ENCODE measurements at places on chromosomes 12 and 14.

- no peak for DNase-seq
Observed at GRCh38 chr14:23033801-23034497, 751 bp downstream of the PSMB5 start.

GRCh38 chr12:85301051-85301450, 21.0 kb downstream of the ALX1 start:
- DNase-seq = no peak

- no peak for DNase-seq
Observed at GRCh38 chr12:22307811-22308210, 26.7 kb downstream of the ST8SIA1 start.

DNA sequence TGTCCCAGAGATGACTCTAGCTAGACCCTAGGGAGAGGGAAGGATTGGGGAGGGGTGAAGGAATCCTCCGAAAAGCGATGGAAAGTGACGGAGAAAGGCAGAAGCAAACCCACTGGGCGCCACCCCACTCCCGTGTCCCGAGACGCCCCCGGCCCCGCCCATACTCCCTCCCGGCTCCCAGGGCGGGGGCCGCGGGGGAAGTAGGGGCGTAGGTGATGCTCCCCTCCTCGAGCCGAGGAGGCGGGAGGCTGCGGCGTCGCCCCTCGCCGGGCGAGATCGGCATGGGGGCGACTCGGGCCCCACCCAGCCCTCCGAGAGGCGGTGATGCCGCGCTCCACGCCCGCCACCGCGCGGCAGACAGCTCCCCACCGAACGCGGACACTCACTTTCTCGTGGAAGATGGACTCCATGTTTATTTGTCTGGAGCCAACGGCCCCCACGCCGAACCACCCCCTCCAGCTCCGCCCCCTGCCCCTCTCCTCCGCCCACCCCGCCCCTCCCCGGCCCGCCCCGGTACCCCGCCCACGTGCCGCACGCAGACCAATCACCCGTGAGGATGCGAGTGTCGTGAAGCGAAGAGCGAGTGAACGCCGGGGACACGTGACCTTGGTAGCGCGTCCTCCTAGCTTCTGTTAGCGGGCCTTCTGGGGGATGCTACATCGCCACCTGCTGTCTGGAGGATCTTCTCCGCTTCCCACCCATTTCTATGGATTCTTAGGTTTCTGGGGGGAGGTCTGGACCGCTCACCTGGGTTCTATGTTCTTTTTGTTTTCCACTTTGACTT, at the start of gene ATXN3:
ATXN3 (minus strand) TSS at position 440 of the 784 bp plus-strand sequence; CDS start at position 410, 30 bp downstream.
- DNase-seq = peak; percentile 92

DNA sequence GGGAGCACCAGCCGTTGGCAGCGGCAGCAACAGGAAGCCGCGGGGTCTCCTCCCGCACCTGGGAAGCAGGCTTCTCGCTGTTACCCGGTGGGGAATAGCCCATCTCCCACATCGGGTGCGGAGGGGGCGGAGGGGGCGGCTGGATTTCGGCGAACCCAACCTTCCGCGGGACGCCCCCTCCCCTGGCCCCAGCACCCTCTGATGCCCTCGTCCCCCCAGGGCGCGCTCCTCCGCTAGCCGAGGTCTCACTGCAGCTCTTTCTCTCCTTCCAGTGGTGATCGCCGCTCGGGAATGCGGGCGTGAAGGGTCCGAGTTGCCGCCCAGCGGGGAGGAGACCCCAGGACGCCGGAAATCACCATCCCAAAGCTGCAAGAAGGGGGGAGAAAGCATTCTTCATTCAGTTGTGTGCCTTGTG, 303 bp downstream of the SAMD4A start:
- DNase-seq = no peak

GRCh38 chr14:105187935-105188524, 6.9 kb upstream of the NUDT14 start:
- no peak for DNase-seq

DNA sequence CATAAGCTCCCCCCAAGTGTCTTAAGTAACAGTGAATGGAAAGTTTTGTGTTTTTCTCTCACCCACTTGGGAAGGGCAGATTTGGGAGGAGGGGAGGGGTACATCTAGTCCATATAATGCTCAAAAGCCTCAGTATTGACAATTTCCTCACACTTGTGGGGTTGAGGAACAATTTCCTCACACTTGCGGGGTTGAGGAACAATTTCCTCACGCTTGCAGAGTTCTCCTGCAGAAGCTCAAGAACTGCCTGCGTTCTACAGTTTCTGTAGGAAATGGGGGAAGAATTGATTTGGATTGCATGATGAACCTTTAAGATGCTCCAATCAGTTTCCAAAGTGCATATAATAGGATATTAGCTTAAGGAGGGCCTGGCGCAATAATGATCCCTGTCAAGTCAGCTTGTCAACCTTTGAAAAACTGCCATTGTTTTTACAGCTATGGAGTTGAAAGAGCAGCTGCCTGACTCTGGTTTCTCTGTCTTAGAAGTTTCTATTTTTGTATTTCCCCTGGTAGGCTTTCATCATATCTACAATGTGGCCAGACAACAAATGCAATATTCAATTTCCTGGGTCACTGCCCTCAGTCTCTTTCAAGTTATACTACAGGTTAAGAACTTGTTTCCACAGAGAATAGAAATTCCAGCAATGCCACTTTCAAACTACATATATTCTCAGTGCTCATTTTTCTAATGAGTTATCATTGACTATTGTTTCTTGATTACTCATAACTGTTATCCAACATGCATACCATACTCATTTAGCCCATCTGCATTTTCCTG, 66.5 kb downstream of the PLEKHG7 start:
- no peak for DNase-seq

- no peak for DNase-seq
Observed at GRCh38 chr12:102182635-102183034, 15.0 kb downstream of the PMCH start.

- DNase-seq = no peak
Observed at GRCh38 chr14:75383721-75384120, 44.1 kb upstream of the JDP2 start.

- DNase-seq = no peak
Observed at GRCh38 chr14:92610849-92611271, 97.3 kb downstream of the RIN3 start.

- no peak for DNase-seq
Observed at GRCh38 chr12:88416786-88417185, 163.5 kb downstream of the KITLG start.

DNA sequence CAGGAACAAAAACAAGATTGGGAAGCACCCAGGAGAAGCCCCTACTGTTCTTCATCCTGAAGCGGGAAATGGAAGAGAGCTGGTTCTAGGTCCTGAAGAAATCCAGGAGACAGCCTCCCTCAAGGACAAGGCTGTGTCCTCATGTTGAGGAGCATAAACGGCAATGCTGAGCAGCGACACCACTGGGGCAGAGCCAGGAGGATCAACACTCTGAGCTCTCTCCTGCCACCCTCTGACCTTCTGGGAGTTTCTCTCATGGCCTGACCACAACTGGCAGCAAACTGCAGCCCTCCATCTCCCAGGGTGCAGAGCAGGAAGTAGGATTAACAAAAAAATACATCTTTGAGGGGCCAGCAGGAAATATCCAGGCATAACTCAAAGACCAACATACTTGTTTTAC, 1292.2 kb upstream of the TMEM132C start:
- DNase-seq = no peak

DNA sequence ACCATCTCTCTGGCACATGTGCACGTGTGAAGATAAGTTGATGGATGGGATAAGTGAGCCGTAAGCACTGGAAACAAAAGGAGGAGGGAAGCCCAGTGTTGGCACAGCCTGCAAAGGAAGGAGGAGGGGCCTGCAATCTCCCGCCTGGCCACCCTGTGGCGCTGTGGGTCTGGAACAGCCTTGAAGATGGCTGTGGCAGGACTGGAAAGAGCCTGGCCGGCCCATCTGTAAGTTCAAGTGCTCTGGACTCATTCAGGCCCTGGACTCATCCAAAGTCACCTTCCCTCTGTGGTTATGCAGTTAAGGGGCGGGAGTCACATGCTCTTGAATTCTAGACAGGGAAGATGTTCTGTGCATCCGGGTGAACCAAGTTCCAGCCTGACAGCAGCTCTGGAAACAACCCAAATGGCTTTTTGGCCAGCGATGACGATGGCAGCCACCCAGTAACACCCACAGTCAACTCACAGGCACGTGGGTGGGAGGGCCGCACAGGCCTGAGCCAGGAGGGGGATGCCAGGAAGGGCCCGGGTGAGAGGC, 50.4 kb downstream of the CHGA start:
- no peak for DNase-seq

DNA sequence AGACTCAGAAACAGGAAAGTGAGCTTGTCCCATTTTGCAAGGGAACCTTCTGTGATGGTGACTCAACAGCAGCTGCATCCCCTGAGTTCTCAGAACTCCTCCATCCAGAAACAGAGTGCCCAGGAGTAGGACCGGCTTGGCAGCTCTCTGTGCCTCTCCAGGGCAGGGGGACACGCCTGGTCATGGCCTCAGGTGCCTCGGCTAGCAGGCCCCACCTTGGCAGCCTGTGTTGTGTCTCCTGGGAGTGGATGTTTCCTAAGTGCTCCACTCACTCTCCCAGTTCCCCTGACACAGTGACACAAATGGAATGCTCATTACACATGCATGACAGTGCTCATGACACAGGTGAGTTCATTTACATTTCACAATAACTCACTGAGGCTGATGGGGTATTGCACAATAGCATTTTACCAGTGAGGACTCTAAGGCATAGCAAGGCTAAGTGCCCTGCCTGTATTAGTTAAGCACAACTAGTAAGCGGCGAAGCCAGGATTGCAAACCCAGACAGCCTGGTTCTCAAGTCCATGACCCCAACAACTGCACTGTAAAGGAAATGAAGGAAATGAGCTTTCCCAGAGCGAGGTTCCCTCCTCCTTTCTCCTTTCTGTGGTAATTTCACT, 47.4 kb downstream of the CALM1 start:
- no peak for DNase-seq

All from effector memory CD4-positive, alpha-beta T cell (primary cell).